ENCODE measurements at places on chromosomes 5 and 9.

GRCh38 chr5:82339792-82340191, 61.6 kb upstream of the RPS23 start:
- DNase-seq = no peak

DNA sequence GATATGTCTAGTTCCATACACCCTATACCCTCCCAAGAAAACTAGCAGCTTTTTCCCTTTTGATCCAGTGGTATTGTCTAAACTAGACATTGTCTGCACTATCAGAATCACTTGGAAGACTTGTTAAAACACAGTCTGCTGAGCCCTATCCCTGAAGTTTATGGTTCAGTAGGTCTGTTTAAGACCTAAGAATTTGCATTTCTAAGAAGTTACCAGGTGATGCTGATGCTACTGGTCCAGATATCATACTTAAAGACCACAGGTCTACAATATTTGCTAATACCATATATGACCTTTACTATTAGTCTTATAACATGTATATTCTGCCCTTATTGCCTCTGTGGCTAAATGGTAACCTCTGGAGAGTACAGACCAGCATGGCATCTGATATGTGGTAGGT, 23.3 kb downstream of the SKIC3 start:
- no peak for DNase-seq

DNA sequence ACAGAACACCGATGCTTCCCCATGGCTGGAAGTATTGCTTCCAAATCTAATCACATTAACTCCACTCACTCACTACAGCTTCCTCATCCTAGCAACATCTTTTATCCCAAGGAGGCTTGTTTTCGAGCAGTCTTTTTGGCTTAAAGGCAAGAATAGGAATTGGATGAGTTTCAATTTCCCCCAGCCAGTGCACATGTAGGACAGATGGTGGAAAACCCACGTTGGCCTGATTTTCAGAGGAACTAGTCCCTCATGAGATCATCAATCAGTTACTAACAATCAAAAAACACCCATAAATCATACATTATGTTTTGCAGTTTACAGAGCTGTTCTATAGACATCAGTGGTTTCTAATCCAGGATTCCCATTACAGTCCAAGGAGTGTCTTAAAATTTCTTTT, 48.5 kb upstream of the AGXT2 start:
- no peak for DNase-seq

DNA sequence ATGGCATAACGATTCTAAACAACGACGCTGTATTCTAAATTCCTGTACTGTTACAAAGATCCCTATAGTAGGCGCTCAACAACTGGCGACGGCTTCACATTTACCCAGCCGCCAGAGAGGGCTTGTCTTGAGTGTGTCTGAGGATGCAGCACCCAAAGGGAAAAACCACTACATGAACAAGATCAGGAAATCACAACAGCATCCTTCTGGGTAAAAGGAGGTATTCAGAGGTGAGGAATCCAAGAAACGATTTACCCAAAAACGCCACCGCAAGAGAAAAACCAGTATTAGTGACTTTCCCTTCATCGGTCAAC, 711 bp downstream of the TTC33 start:
- DNase-seq = peak; percentile 44

DNA sequence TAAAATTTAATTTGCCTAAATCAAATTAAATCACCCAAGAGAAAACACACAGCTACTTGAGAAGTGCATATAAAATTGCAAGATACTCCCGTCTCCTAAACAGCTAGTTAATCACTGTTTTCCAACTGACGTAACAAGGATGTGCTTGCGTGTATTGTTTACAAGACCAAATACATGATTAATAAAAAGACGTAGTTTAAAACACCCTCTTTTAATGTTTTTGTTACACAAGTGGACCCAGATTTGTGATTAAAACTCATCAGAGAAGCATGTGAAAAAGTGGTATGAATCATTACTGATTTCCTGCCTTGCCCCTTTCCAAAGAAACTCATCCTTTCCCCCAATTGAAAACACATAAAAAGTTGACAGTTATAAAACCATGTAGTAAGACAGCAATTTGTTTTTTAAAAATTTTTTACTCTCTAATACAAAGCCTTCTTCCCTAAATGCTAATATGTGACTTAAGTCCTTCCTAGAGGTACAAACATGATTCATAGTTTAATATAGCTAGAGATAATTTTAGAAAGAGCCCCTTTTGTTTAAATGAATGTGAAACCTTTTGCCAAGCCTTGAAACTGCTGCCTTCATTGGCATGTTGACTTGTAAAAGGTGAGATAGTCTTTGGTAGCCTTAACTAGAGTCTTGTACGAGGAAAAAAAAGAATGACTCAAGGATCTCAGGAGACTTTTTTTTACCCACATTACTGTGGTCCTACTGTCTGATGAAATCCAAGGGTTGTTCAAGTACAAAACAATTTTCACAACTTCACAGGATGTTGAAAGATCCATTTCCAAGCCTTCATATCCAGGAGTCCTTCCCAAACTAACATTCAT, 61.4 kb upstream of the FST start:
- no peak for DNase-seq

DNA sequence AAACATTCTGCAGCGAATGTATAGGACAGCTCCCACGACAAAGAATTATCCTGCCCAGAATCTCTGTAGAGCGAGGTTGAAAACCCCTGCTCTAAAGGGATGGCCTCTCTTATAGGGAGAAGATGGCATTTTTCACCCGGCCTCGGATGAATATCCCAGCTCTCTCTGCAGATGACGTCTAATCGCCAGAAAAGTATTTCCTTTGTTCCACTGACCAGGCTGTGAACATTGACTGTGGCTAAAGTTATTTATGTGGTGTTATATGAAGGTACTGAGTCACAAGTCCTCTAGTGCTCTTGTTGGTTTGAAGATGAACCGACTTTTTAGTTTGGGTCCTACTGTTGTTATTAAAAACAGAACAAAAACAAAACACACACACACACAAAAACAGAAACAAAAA, 17.4 kb upstream of the RARS1 start:
- no peak for DNase-seq

DNA sequence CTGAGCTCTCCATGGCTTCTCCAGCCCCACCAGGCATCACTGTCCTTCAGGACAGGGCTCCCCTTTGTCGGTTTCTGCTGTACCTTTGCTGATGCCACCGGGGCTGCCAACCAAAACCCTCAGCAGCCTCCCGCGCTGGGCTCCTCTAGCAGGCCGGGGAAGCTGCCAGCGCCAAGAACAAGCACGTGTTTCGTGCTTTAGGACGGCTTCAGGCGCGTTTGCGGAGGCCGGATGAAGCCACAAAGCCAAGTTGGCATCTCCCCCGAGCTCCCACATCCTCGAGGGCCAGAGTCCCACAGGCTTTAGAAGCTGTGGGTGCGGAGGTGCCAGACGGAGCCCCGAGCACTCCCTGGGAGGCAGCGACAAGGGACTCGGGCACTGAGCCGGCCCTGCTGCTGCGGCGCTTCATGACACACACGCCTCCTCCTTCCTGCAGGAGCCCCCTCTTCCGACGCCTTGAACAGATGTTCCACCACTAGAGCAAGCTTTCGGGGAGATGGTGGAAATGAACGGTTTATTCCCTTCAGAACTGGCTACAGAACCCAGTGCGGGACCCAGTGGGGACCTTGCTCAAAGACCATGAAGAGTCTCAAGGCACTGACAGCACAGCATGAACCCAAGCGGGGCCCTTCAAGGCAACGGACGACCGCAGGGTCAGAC, 36.7 kb downstream of the SARDH start:
- peak; percentile 42 for DNase-seq

DNA sequence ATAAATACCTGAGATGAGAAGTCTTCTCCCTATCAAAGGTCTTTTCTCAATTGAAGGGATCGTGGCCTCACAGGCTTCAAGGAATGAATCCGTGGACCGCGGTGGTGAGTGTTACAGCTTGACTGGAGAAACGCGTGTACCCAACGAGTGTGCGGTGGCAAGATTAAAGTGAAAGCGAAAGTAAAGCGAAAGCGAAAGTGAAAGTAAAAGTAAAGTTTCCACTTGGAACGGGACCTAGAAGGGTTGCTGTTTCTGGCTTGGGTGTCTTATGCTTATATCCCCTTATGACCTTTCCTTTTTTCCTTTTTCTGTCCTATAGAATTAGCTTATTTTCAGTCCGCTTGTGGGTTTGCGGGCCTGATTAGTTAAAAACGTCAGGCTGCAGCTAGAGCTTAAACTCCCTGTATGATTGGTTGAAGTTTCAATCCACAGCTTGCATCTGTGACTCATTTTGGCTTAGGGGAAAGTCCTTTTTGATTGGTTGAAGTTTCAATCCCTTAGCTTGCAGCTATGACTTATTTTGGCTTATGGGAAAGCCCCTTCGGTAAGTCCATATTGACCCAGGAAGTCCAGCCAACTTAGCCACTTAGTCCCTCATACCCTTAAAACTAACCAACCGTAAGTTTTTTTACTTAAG, 924.3 kb upstream of the CDH10 start:
- peak; percentile 2 for DNase-seq

DNA sequence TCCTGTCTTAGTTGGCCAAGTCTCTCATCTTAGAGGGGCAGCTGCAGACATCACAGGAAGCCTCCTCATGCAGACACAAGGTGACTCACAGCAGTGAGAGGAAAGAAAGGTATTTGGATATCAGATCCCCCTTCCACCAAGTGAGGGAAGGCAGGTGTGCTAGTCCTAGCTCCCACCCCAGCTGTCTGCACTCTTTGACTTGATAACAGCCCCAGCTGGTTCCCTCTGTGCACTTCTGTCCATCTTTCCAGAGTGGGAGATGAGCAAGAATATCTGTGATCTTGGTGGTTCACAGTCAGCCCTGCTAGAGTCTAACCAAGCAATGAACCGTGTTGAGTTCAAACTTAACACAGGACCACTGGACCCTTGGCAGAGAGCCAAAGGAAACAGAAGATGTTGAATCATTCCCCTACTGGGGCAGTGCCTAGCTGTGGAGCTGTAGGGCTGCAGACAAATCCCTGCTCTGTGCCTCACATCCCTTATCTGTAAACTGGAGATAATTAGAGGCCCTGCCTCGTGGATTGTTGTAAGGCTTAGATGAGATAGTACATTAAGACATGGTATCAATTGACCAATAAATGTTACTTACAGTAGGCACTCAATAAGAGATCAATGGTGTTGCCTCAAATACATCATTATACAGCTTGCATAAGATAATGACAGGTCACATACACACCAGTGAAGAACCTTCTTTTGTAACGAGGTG, 39.1 kb downstream of the SH3RF2 start:
- no peak for DNase-seq

- no peak for DNase-seq
These were observed 188.6 kb downstream of the SNX18 start for GRCh38 chr5:54705994-54706653.
